ENCODE measurements at places on chromosomes 6 and 20.

- no peak for DNase-seq
Measured at GRCh38 chr20:24662752-24663365, 193.4 kb downstream of the SYNDIG1 start.

DNA sequence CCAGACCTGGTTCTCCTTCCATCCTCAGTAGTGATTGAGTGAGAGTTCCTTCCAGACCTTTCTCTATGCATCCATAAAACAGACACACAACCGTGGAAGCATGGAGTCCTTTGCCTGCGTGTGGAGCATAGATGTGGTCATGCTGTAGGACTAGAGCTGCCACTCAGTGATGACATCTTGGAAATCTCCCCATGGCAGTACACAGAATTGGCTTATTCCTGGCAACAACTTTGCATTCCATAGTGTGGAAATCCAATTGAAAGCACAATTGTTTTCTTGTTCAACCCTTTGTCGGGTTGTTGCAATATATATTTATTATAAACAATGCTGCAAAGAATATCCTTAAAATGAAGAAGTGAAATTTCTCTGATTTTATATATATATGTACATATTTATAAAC lies 547.8 kb downstream of the CDH26 start:
- no peak for DNase-seq

- no peak for DNase-seq
Measured at GRCh38 chr6:34969662-34970265, 80.7 kb downstream of the ANKS1A start.

DNA sequence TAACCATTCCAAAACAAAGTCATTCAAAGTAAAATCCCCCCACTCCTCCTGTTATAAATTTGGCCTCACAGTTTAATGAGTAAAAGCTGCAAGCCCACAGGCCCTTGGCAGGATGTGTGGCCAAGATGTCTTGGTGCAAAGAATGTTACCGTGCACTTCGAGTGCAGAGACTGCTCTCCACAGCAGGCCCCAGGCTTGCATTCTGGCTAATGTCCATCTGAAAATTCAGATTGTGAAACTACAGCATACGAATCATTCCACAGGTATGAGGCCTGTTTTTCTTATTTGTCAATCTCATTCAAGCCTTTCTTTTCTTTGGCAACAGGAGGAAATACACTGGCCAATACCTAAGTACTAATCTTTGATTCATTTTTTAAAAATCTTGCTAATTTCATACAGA lies 7.1 kb downstream of the RPS6KA2 start:
- DNase-seq: peak; percentile 96

DNA sequence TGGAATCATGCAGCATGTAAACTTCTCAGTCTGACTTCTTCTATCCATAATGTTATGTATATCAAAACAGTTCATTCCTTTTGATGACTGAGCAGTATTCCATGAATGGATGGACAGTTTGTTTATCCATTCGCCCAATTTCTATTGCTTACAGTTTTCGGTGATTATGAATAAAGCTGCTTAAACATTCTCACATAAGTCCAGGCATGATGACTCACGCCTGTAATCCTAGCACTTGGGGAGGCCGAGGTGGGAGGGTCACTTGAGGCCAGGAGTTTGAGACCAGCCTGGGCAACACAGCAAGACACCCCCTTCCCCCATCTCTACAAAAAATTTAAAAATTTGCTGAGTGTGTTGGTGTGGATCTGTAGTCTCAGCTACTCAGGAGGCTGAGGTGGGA lies 22.9 kb upstream of the HMGA1 start:
- DNase-seq: no peak

DNA sequence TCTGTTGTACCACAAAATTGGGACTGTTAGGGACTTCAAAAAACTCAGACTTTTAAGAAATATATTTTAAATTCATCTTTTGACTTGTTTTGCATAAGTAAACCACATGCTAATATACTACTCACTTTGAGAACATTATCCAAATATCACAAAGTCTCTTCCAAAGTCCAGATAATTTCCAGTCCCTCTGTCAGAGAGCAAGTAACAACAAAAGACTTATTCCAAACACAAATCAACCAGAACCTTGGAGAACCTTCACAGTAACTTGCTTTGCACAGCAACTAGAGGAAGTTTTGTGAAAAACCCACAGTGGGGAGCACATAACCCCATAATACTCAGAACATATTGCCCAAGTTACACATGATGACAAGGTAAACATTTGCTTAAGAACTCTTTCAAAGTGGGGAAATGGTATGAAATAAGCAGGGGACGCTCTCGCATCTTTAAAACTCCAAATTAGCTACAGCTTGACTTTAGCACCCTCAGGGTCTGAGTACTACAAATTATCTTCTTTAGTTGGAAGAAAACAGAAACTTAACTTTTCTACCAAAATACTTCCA lies 37.8 kb downstream of the CENPW start:
- no peak for DNase-seq

GRCh38 chr6:157756708-157757429 lies 66.2 kb upstream of the SNX9 start:
- peak; percentile 49 for DNase-seq

DNA sequence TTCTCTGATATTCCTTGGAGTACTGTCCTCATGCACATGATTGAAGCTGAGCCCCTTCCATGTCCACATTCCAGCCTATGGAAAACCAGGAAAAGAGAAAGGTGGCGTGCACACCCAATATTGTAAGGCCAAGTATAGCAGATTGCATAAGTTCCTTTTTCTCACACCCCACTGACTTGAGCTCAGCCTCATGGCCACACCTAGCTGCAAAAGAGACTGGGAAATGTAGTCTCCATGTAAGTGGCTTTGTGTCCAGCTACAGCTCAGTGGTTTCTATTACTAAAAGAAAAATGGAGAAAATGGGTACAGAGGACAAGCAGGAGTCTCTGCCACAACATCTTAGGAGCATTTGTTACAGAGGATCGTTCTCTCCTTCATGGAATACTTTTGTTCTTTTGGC lies 10.8 kb upstream of the UST start:
- DNase-seq: no peak

DNA sequence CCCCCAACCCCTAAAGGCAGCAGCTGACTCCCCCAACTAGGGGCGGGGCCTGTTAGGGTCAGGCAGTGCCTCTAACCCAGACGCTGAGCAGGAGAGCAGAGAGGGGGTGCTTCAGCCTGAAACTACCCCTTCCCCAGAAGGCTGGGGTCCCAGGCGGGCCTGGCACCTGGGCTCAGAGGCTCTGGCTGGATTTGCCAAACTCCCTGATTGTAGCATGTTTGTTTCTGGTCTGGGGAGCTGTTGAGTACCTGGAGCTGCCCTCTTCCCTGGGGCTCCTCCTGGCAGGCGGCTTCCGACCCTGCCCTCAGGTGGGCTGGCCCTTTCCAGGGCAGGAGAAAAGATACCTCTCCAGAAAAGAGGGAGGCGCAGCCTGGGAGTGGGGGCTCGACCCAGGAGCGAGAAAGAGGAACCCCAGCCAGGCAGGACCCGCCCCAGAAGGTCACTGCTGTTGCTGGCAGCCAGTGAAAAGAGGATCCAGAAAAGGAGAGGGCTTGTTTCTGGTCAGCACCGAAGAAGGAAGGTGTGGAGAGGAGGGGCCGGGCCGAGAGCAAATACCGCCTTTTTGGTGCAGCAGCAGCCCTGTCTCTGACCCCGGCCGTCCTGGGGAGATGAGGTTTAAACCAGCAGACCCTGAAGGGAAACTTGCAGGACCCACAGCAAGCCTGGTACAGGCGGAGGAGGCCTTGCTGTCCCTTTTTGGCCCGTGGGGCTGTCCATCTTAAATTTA lies 810 bp upstream of the ABHD16B start:
- no peak for DNase-seq

- peak; percentile 83 for DNase-seq
Measured at GRCh38 chr20:56554869-56555268, 21.8 kb downstream of the FAM209B start.

GRCh38 chr6:145139140-145139850 lies 596.0 kb downstream of the EPM2A start:
- DNase-seq: peak; percentile 34
